ENCODE measurements at places on chromosomes 16 and 17.

DNA sequence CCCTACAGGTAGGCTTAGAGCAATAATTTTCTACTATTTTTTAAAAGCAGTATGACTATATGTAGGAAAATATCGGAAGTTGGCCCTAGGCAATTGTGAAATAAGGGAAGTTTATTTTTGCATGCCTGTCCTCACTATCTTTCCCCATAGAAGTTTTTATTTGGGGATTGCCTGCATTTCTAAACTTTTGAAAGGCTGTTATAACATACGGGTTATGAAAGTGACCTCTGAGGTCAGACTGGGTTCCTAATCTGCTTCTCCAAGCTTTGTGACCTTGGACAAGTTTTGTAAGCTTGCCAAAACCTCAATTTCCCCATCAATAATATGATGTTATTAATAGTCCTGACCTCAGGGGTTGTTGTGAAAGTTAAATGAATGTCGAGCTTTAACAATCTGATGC lies 67.1 kb downstream of the ARHGAP44 start:
- DNase-seq, result no peak

DNA sequence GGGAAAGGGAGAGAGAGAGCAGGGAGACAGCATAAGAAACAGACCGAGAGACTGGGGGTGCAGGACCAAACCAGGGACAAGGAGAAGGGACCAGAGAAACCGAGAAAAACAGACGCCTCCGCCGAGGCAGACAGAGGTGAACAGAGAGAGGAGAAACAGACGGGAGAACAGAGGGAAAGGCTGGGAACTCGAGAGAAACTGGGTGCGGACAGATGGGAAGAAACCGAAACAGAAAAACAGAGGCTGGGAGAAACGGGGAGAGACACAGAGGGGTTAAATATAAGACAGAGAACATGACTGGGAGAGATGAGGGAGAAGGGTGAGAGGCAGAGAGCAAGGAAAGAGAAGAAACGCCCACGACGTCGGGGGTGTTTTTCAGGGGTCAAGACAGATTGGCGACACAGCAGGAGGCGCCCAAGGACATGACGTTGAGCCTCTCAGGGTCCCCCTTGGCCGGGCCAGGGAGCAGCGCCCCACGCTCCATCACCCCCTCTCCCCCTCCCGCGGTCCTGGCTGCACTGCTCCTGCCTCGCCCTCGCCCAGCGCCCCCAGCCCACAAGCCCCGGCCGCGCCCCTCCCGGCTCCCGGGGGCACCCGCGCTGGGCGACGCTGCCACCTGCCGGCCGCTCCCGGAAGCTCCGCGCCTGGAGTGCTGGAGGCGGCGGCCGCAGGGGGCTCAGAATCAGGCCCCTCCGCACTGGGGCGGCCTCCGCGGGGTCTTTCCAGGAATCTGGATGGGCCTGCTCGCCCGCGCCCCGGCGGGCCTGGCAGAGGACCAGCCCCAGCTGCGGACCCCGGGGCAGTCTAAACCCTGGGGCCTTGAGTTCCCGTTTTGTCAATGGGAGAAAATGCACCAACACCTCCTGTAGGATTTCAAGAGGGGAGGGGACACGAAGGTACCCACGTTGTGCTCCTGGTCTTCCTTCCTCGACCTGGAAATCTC lies 1.3 kb upstream of the TMEM92 start:
- peak; percentile 55 for DNase-seq

GRCh38 chr17:83199500-83200201 lies 120.2 kb downstream of the METRNL start:
- no peak for DNase-seq

DNA sequence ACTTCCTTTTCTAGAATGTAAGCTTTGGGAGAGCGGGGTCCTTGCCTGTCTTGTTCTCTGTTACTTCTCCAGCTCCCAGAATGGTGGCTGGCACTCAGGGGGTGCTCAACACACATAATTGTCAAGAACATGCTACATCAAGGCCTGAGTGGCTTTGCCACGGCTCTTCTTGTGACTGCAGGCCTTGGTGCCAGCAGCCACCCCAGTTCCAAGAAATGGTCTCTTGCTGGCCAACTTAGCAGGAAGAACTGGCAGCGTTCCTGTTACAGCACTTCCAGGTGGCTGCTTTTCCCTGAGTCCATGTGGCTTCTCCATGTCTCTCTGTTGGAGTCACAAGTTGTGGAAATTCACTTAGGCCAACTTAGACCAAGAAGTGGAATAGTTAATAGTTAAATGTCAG lies 36.1 kb downstream of the PRKCB start:
- no peak for DNase-seq

DNA sequence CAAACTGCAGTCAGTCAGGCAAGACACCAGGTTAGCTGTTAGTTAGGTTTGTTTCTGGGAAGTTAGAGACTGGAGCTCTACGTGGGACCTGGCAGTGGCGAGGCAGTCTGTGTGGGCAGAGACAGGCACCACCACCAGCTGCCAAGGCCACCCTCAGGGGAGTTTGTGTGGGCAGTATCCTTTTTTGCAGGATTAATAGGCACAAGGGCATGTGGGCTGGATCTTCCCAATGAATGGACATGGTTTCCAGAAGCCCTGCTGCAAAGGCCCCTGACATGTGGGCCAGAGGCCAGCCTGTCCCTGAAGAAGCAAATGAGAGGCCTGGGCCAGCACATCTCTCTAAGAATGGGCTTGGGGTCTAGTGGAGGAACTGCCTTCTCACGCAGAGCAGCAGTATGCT lies 19.2 kb upstream of the SREBF1 start:
- no peak for DNase-seq

- DNase-seq, result no peak
Observed at GRCh38 chr16:1632638-1632970, 20.4 kb downstream of the CRAMP1 start.

DNA sequence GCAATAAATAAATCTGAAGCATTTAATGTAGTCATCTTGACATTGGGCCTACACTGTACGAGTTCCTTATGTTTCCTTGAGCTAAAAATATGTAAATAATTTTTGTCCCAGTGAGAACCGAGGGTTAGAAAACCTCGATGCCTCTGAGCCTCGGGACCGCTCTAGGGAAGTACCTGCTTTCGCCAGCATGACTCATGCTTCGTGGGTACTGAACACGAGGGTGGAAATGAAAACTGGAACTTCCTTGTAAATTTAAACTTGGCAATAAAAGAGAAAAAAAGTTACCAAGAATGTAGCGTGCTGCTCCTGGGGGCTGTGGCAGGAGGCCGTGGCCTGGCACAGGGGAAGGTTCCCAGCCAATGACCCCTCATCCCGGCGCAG lies 74.1 kb downstream of the SOCS1 start:
- no peak for DNase-seq

DNA sequence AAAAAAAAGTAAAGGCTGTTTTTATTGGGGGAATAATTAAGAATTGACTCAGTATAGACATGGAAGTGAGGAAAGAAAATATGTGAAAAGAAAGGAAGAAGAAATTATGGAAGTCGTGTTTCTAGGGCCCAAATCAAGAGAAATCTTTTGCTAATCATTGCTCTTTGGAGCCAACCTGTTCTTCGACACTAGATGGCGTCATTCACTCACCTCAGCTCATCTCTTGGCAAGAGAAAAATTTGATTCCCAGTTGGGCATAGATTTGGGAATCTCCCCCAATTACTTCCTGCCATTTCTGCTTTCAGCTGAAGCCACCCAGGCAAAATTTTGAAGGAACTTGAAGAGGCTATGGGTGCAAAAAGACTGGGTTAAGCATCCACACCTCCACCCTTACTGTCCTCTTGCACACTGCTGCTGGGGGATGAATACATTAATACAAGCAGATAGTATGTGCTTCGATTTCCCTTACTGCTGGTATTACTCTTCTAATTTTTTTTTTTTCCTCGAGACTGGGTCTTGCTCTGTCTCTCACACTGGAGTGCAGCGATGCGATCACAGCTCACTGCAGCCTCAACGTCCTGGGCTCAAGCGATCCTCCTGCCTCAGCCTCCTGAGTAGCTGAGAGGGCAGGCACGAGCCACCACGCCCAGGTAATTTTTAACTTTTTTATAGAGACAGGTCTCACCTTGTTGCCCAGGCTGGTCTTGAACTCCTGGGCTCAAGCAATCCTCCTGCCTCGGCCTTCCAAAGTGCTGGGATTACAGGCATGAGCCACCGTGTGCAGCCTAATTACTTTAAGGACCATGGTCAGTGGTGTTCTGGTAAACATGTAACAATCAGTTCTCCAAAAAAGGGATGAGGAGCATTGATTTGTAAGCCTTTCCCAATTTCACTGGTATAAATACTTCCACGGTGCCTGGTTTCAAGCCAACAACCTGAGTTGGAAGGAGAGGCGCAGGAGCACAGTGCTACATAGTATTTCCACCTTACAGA lies 13.5 kb downstream of the PSMD7 start:
- DNase-seq, result peak; percentile 41

Measured in NCI-H1694 treated with DMSO at 0.1 percent for 48 hours (cell line).